Epithelial cell of proximal tubule (primary cell): ENCODE measurements at places on chromosomes 2 and 18.

DNA sequence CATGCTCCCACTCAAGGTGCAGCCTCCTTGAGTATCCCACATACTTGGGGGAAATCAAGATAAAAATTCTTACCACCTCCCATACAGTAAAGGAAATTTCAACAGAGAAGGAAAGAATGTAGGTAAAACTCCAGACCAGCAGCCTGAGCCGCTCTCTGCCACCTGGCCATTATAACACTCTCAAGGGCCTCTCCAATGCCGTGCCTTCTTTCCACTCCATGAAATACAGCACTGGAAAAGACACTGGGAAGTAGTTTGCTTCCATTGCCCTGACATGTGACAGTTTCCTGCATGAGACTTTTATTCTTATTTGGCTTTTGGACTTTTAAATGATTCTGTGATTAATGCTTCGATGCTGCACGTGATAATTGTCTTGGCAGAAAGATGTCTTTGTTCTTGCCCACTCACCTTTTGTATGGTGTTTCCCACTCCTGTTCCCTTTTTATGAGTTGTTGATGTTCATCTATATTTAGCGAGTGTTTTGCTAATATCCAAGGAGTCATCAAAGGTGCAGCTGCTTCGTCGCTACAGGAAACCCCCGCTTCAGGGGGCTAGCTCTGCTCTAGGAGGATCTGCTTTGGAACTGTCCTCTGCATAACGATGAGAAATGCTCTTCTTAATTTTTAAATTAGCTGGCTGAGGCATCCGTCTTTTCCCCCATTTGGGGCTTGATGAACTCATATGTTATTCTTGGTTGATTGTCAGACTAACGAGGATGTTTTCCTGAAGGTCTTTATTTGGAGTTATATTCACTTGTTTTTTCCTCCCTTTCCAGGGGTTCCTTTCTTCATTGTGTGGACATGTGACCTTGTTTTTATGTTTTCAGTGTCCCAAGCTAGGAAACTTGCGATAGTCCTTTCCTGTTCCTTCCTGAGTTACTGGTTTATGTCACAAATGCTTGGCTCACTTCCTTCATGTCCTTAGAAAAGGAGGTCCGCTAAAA lies 179.4 kb downstream of the TXNL1 start:
- no peak for DNase-seq

- DNase-seq: no peak
Measured at GRCh38 chr2:174951745-174952144, 53.4 kb downstream of the CHN1 start.

GRCh38 chr2:84527137-84528129 lies 11.1 kb downstream of the DNAH6 start:
- no peak for DNase-seq

- no peak for DNase-seq
Measured at GRCh38 chr2:105034170-105034569, 3.7 kb upstream of the MRPS9 start.

- no peak for DNase-seq
Measured at GRCh38 chr2:169526451-169526850, 16.9 kb downstream of the KLHL41 start.
